ENCODE measurements at places on chromosomes 6 and 20.

DNA sequence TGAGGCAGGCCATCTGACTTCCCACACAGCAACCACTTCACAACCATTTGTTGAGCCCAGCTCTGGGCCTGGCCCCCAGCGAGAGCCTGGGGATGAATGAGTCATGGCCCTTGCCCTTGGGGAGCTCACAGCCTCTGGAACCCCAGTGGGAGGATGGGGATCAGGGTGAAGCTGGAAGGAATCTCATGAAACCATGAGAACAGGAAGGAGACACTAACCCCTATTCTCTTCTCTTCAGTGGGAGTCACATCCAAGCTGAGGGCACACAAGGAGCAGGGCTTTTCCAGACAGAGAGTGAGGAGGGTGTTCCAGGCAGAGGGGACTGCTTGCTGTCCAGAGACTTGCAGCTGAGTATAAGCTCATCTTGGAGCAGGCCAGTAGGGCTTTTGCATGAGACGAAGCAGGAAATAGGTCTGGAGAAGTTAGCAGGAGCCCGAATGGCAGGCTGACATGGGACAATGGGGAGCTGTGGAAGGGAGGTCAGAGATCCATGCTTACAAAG is 7.5 kb downstream of the FOXS1 start:
- no peak for DNase-seq

GRCh38 chr20:59452856-59453255 is 151.5 kb upstream of the PHACTR3 start:
- no peak for DNase-seq

GRCh38 chr6:27251112-27251605 is 3.7 kb downstream of the PRSS16 start:
- DNase-seq, result no peak

DNA sequence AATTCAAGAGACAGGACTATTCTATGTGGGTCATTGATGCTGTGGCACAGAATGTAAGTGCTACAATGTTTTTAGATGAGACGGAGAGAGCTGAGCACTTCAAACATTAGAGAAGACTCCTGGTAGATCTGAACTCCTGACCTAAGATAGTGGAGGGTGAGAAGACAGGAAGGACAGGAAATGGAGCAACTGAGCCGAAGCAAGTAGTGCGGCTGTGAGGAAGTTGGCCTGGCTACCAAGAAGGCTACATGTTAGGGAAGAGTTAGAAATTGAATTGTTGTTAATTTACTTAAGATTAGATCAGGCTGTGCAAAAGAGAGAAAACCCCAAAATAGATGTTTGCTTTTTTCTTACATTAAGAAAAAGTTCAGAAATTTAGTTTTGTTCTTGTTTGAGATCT is 14.4 kb upstream of the MLIP start:
- no peak for DNase-seq

- DNase-seq, result no peak
Observed at GRCh38 chr6:148779142-148779562, 32.3 kb downstream of the UST start.

DNA sequence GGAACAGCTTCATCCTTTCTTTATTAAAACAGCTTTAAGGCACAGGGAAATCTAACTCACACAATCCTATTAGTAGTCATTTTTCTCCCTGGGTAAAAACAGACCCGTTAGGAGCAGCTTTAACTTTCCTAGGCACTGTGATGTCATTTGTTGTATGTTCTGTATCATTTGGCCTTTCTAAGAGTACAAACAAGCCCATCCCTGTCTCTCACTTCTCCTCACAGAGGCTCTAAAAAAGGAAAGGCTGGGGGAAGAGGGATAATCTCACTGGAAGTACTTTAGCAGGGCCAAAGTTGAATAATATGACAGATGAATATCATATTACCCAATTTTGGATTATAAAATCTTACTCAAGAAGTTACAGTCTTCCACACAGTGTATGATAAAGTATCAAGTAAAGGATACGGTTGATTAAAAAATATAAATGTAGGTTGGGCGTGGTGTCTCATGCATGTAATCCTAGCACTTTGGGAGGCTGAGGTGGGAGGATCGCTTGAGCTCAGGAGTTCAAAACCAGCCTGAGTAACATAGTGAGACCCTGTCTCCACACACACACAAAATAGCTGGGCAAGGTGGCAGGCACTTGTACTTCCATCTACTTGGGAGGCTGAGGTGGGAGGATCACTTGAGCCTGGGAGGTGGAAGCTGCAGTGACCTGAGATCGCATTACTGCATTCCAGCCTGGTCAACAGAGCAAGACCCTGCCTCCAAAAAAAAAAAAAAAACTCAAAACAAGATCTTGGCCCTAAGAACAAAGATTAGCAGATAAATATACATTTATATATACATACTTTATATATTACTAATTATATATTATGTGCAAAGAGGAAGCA is 7.9 kb downstream of the NUDT3 start:
- no peak for DNase-seq

DNA sequence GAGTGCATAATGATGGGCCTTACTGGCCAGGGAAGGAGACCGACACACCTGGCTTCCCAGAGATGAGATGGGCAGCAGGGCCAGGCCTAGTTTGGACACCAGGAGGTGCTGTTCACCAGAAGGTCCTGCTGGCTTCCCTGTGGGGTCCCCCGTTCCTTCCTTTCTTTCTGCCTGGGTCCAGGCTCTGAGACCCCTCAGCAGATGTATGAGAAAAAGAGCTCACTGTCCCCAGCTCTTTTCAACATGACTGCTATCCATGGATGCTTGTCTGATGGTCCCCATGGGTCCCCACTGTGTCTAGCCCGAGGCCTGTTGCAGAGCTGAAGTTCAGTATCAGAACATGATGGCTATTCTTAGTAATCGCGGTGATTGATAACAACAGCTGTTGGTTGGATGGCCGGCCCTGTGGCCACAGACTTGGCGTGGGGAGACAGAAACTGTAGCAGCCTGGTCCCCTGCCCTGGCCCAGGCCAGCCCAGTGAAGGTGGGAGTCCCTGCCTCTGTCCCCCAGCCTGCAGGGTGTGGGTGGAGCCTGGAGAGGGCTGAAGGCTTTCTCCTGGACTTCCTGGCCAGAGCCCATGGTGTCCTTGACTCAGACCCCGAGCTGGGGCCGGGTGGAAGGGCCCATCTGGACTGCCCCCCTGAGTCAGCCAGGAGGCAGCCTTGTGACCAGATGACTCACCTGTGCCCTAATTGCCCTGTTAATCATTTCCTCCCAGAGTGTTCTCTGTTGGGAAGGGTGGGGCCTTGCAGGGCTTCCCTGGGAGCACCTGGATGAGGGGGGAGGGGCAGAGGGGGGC is 9.9 kb upstream of the BAK1 start:
- DNase-seq, result no peak

DNA sequence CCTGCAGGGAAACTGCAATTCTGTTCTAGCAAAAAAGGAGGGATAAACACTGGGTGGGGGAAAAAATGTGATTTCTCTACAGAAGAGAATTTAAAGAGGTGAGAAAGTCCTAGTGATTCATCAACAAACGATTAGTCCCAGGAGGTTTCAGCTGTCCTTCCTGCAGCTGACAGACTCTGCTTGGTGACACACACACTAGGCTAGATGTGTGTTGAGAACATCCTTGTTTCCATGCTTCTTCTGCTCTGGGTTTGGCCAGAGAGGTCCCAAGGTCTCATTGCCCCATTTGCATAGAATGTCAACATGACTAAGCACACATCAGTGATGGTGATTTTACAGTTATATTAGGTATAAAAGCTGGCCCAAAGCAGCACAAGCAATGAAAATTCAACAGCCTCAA is 258.3 kb downstream of the NFATC2 start:
- no peak for DNase-seq

- no peak for DNase-seq
Observed at GRCh38 chr20:13644010-13644409, 5.3 kb upstream of the TASP1 start.

DNA sequence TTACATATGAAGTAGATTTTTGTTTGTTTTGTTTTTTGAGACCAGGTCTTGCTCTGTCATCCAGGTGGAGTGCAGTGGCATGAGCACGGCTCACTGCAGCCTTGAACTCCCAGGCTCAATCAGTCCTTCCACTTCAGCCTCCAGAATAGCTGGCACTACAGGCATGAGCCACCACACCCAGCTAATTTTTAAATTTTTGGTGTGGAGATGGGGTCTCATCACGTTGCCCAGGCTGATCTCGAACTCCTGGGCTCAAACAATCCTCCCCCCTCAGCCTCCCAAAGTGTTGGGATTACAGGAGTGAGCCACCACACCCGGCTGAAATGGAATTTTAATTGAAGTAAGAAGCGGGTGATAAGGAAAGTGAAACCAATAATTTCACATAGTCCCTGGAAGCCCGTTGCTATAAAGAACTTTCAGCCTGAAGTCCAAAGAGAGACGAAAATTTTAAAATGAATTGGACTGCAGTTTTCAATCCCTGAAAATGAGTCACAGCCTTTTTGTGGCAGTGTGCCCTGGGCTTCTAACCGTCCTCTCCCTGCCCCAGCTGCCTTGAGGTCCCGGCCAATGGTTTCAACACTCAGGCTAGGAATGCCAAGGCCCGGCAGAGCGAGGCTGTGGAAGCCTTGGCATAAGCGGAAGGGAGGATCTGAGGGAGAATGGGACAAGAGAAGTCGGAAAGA is 757 bp downstream of the RAET1E start:
- DNase-seq, result no peak

DNA sequence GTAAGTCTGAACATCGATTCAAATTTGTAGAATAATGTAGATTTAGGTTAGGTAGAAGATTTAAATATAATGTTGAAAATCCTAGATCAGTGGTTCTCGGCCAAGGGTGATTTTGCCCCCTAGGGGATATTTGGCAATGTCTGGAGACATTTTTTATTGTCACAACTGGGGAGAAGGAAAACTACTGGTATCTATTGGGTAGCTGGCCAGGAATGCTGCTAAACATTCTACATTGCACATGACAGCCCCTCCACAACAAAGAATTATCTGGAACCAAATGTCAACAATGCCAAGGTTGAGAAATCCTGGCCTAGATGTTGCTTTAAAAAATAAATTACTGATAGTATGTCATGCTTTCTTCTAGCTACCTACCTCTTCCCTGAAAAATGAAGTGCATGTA is 76.1 kb downstream of the HIVEP2 start:
- no peak for DNase-seq

GRCh38 chr6:39819228-39819627 is 27.1 kb downstream of the DAAM2 start:
- DNase-seq, result no peak

GRCh38 chr6:85348643-85349042 is 101.2 kb upstream of the NT5E start:
- DNase-seq, result no peak

DNA sequence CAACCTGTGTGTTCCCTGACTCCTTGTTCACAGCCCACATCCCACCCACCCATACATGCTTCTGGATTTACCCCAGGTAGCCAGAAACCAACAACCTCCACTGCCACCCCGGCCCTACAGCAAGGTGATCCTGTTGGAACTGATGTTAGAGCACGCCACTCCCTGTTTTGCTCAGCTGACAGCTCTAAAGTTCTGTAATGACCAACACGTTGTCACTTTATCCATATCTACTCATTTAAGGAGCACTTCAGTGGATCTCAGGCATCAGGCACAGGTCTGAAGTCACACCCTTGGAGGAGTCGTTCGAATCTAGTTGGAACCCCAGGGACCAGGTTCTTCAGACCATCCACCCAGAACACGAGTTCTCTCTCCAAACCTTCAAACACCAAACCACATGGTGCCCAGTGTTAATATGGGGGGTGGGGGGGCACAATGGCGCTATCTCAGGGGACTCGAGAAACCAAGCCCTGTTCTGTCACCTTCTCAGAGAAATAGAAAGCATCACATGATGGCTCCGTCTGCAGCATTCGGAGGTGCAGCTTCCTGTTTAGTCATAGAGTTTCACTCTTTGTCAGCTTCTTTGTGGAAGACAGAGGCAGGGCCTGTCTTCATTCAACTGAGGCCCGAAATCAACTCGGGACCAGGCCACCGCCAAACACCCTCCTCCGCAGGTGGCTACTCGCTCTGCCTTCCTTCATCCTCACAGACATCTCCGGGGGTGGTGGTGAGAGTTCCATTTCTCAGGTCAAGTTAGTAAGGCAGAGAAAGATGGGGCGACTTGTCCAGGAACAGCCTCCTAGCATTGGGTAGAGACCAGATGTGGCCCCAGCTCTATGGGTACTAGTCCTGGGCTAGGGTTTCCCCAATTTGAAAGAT is 142.2 kb downstream of the NFATC2 start:
- no peak for DNase-seq

DNA sequence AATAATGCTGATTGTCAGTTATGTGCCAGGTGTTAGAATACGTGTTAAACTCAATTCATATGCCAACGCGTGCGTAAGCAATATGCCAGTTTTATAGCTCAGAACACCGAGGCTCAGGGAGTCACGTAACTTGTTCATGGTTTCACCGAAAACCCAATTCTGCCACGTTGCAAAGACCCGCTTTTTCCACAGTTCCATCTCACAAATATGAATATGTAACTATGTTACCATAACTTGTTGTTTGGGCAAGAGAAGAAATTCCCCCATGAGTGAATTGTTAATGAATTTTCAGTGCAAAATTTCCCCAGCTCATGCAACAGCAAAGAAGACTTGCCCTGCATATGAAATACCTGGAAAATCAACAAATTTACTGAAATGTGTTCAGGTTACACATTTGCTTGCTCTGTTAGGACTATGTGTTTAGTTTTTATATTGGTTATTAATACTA is 30.1 kb downstream of the SF3B5 start:
- no peak for DNase-seq

DNA sequence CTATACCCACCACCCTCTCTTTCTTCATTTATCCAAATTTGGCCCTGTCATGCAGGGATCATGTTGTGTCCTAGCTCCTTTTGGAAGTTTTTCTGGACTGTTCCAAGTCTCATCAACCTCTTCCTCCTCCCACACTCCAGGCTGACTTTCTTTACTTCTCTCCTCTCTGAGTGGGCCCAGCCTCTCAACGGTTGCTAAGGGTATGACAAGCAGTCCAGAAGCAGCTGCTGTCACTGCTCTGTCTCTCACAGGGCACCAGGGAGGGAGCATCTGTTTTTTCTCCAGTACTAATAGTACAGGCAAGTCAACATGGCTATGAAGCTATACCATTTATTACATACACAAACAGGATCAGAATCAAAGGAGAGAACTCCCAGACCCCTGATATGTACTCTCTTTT is 8.2 kb downstream of the NT5DC1 start:
- no peak for DNase-seq

GRCh38 chr20:11522366-11522741 is 395.3 kb upstream of the BTBD3 start:
- no peak for DNase-seq

DNA sequence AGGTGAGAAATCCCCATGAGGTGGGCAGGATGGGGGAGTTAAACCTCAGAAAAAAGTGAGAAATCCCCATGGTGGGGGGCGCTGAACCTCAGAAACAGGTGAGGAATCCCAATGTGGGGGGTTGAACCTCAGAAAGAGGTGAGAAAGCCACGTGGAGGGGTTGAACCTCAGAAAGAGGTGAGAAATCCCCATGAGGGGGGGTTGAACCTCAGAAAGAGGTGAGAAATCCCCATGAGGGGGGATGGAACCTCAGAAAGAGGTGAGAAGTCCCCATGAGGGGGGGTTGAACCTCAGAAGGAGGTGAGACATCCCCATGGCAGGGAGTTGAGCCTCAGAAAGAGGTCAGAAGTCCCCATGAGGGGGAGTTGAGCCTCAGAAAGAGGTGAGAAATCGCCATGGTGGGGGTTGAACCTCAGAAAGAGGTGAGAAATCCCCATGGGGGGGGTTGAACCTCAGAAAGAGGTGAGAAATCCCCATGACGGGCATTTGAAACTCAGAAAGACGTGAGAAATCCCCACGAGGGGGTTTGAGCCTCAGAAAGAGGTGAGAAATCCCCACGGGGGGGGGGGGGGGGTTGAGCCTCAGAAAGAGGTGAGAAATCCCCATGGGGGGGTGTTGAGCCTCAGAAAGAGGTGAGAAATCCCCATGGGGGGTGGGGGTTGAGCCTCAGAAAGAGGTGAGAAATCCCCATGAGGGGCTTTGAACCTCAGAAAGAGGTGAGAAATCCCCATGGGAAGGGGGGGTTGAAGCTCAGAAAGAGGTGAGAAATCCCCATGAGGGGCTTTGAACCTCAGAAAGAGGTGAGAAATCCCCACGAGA is 14.3 kb upstream of the GOPC start:
- no peak for DNase-seq
